Erythroblast (primary cell): ENCODE measurements at places on chromosomes 13 and 19.

DNA sequence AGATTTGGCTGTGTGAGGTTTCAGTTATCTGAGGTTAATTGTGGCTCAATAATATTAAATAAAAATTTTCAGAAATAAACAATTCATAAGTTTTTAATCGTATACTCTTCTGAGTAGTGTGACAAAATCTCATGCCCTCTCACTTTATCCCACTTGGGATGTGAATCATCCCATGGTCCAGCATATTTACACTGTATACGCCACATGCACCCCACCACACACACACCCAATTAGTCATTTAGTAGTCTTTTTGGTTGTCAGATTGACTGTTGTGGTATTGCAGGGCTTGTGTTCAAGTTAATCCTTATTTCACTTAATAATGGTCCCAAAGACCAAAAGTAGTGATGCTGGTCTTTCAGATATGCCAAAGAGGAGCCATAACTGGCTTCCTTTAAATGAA, 66.4 kb upstream of the PCDH9 start:
- no peak for DNase-seq

GRCh38 chr13:50636007-50636704, 207.3 kb downstream of the DLEU7 start:
- no peak for DNase-seq

DNA sequence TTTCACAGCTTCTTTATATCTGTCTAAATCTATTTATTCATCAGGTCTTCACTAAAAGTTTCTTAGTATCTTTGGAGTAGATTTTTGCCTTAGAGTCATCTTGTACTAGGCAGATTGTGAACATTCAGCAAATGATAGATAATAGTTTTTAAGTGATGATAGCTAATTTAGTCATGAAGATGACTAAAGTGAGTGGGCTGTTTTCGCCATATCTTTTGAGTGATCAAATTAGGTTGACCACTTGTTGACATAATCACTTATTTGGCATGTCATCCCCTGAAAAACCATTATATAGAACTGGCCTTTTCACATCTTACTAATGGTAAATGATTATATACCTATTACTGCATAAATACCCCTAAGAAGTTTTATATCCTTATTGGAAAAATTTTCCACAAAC, 999.2 kb downstream of the PCDH17 start:
- DNase-seq: no peak

GRCh38 chr13:50224534-50224933, 209.3 kb downstream of the KCNRG start:
- no peak for DNase-seq

- DNase-seq: no peak
Observed at GRCh38 chr19:39934584-39935363, at the start of gene FCGBP. Gene FCGBP, minus strand, starts transcription at chr19:39934634.

GRCh38 chr19:44662691-44663385, 8.4 kb upstream of the CEACAM19 start:
- no peak for DNase-seq

GRCh38 chr13:52906122-52906903, 57.9 kb upstream of the PCDH8 start:
- no peak for DNase-seq

DNA sequence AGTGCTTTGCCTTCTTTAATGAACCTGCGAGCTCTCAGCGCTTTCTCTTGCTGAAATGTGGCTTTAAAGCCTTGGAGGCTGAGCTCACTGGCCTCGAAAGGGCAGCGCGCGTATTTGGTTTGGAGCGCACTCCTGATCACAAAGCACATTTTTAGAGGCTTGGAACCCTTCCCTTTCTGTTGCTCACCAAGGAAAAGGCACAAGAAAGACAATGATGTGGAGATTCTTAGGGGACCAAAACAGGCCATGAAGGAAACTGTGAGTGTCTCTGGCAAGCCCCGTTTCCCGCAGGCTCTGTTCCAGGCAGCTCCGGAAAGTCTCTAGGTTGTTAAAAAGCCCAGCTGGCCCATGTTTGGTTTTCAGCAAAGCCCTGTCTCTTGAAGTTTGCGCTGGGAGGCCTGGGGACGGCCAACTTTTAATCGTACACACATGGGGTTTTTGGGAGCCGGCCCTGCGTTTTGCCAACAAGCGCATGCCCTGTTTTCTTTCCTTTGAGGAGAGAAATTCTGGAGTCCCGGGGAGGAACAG, 9.4 kb upstream of the SPC24 start:
- no peak for DNase-seq

GRCh38 chr13:50080203-50080910, 65.1 kb downstream of the KCNRG start:
- DNase-seq: peak; percentile 63

DNA sequence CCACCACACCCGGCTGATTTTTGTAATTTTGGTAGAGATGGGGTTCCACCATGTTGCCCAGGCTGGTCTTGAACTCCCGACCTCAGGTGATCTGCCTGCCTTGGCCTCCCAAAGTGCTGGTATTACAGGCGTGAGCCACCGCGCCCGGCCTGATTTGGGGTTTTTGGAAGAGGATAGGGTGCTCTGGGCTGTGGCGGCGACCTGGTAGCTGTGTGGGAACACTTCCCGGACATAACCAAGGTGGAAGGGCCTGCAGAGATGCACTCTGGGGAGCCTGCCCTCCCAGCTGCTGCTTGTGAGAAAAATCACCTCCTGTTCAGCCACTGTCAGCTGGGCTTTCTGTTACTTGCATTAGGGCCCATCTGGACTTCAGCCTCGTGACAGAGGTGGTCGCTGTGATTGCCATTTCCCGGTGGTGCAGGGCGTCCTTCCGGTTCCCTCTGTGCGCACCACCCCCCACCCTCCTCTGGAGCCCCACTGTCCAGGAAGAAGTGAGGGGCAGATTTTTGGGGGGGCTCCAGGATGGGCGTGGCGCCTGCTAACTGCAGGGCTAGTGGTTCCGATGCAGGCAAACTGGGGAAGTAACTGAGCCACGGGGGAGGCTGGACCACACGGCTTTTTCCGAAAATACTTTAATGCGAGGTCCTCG, 7.5 kb downstream of the IL4I1 start:
- DNase-seq: no peak

- DNase-seq: peak; percentile 71
Observed at GRCh38 chr19:51407511-51408131, 9.8 kb downstream of the SIGLEC10 start.

DNA sequence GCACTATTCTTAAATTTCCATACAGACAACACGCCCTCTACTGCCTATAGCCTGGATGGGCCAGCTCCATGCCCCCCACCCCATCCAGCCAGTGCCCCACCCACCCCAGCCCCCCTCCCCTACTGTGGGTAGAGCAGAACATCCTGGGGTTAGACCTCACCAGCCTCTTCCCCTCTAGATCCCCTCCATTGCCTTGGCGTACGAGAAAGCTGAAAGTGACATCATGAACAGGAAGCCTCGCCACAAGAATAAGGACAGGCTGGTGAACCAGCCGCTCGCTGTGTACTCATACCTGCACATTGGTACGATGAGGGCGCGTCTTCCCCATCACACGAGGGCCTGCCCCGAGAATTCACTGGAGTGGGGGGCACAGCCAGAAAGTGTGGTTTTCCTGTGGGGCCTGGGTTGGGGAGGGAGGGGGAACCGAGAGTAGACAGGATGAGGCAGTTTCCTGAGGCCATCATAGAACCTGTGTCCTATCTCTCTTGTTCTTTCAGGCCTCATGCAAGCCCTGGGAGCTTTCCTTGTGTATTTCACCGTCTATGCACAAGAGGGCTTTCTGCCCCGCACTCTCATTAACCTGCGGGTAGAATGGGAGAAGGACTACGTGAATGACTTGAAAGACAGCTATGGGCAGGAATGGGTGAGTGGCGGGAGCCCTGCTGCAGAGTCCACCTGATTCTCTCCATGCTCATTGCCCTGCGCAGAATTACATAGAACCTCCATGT, 29.1 kb downstream of the ATP12A start:
- DNase-seq: no peak

DNA sequence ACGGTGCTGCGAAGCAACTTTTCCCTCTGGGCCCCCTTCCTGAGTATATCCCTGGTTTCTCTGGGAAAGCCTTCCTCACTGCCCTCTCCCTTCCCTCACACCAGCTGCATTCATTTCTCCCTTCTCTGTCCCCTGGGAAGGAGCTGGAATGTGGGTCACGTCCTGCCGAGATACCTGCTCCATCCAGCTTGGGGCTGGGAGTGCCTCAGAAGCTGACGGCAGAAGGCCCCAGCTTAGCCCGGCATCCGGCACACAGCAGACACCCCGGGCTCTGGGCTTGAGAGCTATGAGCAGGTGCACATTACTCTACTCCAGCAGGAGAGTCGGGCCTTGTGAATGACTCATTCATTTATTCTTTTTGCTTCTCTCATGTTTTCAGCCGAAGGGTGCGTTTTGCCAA, 170.6 kb downstream of the TEX29 start:
- DNase-seq: no peak
